Activated CD8-positive, alpha-beta T cell treated with anti-CD3 and anti-CD28 coated beads for 36 hours (primary cell): ENCODE measurements at places on chromosomes 12 and 14. TPM values are rescaled to one million over a fixed set of nuclear protein-coding genes. Genes with fewer than 3 reads are reported as not detected.

DNA sequence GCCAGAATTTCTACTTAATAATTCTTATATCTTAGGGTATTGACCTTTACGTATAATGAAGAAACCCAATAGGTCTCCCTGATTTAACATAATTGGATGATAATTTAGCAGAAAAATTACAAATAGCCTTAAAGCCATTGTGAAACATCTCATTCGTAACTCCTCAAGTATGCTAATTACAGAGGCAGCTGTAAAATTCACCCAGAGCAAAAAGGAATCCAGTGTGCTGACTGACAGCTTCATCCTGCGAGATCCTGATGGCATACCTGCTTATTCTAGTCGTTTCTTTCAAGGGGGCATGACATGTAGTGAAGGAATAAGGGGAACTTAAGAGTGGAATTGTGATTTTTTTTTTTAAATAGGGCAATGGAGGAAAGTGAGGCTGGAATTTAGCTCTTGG is 291.5 kb downstream of the FUT8 start:
- DNase-seq, result no peak

DNA sequence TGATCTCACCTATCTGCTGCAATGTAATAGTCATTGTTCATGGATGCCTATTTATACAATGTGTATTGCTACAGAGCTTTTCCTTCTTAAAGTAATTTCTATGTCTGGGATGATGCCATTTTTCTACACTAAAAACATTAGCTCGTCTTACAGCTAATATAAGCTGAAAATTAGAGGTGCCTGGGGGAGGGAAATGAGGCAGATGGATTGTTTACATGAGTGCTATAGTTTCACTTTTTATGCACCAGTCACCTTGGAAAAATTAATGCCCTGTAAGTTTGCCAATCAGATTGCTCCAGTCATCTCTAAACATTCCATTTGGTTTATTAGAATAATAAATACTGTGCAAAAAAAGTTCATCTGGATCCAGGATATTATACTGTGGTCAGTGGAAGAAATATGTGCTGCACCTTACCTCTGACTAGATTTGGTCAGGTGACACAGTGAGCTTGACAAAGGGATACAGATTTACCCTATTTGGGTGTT is 436.2 kb downstream of the RAD51B start:
- DNase-seq, result no peak

DNA sequence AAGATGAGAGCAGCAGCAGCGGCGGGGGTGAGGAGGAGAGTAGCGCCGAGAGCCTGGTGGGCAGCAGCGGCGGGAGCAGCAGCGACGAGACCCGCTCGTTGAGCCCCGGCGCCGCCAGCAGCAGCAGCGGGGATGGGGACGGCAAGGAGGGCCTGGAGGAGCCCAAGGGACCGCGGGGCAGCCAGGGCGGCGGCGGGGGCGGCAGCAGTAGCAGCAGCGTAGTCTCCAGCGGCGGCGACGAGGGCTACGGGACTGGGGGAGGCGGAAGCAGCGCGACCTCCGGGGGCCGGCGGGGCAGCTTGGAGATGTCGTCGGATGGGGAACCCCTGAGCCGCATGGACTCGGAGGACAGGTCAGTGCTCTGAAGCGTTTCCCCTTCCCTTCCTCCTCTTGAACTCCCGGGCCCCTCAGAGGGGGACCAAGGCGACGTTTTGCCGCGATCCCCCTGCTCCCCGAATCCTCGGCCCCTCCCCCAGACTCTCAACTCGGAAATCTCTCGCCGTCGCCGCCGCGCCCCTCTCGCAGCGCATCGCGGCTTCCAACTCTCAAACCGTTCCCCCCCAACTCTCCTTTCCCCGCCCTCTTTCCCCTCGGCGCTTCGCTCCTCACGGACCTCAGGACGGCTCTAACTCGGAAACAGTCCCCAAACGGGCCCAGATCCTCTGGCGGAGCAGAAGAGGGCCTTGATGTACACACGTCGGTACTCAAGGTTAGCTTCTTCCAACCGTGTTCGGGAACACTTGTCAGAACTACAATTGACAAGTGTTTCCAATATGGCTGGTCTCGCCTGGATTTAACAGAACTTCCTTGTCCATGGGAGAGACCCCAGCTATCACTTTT is 947 bp downstream of the AEBP2 start:
- DNase-seq, result peak; percentile 81

DNA sequence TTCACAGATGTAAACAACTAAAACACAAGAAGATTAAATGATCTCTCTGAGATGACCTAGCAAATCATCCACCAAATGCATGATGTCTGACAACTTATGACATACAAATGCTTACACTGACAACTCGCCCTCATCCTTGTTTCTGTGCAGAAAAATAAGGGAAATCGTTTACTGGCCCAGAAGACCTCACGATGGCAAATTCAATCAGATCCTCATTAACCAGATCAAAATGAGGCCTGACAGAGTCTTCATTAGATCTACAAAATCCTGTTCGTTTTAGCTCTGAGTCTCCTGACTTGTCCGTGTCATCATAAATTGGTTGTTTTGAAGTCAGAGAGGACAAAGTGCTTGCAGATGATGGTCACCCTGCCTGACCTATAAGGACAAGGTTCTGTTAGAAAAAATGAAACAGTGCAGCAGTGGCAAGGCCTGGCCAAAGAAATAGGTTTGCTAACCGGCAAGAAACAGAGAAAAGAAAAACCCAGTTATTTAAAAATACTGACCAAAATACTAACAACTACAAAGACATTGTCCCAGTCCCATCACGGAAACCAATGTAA is 109.5 kb downstream of the BTG1 start:
- no peak for DNase-seq

- no peak for DNase-seq
These were observed 16.3 kb upstream of the BEGAIN start for GRCh38 chr14:100603341-100604120.

The AVPR1A gene
- total RNA-seq, result not detected

DNA sequence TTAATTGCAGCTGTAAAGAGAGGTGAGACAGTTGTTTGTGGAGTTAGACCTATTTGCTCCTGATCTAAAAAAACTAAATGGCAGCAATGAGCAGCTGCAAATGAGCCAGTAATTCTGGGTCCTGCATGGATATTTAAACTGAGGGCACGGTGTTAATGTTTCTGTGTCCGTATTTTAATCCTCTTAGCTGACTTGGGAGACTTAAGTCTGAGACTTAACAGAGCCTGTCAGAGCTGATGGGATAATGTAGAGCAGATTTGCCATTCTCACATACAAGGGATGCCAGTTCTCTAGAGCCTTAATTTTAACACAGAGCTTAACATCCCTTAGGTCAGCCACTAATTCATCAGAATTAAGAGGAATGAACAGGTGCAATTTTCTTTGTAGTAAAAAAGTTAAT is 178.6 kb upstream of the PDE3A start:
- DNase-seq, result no peak
